ENCODE measurements at places on chromosomes 4 and X.

DNA sequence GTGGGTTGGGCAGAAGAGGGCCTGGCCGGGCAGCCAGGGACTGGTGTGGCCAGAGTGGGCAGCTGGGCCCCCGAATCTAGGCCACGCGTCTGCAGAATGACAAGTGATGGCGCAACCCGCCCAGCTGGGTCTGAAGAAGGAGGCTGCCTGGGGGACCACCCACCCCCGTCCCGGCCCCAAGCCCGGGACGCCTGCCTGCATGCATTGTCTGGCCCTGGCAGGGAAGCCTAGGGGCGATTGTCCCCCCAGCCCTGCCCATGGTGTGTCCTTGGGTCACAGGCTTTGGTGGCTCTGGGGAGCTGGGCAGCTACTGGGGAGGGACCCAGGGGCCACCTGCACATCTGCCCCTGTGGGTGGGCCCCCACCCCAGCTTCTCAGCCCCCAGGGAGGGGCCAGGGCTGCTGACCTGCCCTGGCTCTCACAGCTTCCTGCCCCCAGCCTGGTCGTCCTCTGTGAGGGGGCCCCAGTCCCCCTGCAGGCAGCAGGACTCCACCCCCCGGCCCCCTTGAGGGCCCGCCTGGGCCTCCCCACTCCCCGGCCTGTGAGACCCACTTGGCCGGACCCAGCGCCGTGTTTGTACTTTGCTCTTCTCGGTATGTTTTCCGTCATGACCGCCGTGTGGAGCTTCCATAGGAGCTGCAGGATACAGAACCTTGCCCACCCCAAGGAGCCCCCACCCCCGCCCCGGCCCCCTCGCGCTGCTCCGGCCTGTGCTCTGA is 4.9 kb downstream of the FGFR3 start:
- no peak for DNase-seq

- DNase-seq = no peak
Measured at GRCh38 chrX:40468033-40468846, 112.5 kb upstream of the ATP6AP2 start.

DNA sequence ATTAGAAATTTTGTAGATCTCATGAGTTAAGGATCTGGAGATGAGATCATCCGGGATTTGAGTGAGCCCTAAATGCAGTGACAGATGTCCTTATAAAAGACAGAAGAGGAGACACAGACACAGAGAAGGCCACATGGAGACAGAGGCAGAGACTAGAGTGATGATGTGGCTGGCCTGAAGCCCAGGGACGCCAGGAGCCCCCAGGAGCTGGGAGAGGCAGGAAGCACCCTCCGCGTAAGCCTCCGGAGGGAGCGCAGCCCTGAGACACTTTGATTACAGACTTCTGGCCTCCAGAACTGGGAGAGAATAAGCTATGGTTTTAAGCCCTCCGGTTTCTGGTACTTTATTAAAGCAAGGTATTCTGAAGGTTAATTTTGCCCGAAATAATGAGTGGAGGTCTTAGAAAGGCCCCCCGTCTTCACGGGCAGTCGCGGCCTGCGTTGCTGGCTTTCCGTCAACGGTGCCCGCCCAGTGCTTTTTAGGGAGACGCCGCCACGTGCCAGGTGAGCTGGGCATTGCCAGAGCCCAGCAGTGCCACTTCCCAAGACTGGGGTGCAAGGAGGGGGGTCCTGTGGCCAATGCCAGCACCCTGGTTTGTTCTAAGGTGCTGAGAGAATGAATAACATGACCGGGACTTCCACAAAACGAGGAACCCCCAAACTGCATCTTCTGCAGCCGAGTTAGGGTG is 8.1 kb downstream of the DHRSX start:
- no peak for DNase-seq

DNA sequence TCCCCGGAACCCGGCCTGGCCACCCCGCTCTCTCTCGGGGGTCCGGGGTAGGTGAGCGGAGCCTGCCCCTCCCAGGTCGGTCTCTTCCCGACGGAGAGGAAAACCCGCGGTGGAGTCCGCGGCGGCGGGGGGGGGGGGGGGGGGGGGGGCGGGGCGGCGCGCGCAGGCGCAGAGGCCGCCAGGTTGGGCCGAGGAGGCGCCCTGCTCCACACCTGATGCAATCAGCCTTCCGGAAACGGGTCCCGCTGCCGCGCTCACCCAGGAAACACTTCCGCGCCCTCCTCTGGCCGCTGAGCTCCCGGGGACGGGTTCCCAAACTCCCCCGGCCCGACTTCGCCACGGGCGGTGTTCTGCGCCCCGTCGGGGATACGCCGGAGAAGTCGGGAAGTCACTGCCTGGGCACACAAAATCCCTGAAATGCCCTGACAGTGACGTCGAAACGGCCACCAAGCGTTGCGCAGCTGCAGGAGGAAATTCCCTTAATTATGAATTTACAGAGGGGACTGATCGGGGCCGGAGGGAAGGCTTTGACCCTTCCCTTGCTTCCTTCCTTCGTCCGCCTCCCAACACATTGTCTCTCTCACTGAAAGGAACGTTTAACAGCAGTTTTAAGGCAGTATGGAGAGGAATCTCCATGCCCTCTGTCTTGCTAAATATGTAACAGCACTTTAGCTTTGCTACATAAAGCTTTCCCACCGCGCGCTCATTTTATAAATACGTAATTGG is 2.1 kb upstream of the APBB2 start:
- peak; percentile 37 for DNase-seq

DNA sequence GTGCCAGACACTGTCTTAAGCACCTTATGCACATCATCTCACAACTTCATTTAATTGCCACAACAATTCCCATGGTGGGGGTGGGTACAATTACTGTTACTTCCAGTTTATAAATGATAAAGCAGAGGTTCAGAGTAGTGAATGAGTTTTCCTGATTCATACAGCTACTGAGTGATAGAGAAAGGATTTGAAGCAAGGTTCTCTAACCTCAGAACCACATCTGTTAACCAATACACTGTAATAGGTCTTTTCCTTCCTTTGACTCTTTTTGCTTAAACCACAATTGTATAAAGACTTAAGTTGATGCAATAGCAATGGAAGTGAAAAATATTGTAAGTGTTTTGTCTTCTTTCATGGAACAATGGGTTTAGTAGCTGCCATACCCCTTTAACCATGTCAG is 43.5 kb upstream of the PAK3 start:
- no peak for DNase-seq

DNA sequence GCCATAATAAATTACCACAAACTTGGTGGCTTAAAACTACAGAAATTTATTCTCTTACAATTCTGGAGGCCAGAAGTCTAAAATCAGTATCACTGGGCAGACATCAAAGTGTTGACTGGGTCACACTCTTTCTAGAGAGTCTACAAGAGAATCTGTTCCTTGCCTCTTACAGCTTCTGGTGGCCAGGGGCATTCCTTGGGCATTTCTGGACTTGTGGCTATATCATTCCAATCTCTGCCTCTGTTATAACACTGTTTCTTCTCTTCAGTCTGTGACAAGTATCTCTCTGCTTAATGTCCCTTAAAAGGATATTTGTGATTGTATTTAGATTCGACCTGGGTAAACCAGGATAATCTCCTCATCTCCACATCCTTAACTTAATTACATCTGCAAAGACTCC is 207.3 kb upstream of the DCAF8L1 start:
- no peak for DNase-seq

DNA sequence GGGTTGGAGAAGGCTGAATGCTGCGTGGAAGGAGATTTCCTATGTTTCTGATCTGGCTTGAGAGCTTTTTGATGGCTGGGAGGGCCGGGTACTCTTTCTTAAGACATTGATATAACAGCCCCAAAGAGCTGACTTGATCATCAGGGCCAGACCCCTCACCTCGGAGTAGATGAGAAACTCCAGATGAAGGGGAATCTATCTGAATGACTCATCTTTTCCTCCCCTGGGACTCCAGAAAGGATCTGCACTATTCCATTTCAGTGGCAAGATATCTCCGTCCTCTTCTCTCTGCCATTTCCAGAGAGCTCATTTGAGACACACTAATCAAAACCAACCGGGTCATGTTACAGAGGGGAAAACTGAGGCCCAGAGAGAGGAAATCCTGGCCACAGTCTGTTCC is 92.9 kb upstream of the MSX1 start:
- no peak for DNase-seq

DNA sequence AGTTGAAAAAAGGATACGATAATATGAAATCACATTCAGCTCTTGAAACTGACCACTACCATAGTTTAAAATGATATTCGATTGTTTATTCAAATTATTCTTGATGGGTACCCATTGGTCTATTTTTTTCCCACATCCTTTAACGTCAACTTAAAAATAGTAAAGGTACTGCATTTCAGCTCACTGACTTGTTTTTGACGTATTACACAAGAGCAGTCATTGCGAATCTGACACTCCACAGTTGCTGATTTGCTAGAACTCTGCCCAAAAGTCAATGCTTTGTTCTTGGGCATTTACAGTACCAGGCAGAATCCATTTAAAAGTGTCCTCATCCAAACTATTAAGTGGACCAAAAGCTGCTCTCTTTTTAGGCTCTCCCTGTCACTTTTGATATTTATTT is 1.2 kb upstream of the PDS5A start:
- no peak for DNase-seq

GRCh38 chr4:8102831-8103230 is 55.8 kb downstream of the ABLIM2 start:
- no peak for DNase-seq

- DNase-seq = no peak
Measured at GRCh38 chr4:172573899-172574298, 594.7 kb upstream of the GALNT7 start.

- DNase-seq = no peak
Measured at GRCh38 chr4:186144946-186145569, 40.6 kb downstream of the FAM149A start.

GRCh38 chrX:115559672-115560071 is 1.3 kb upstream of the PLS3 start:
- DNase-seq = no peak

GRCh38 chr4:182760551-182761043 is 156.6 kb downstream of the DCTD start:
- DNase-seq = no peak

GRCh38 chrX:119759248-119759766 is 919 bp downstream of the SOWAHD start:
- DNase-seq = no peak

DNA sequence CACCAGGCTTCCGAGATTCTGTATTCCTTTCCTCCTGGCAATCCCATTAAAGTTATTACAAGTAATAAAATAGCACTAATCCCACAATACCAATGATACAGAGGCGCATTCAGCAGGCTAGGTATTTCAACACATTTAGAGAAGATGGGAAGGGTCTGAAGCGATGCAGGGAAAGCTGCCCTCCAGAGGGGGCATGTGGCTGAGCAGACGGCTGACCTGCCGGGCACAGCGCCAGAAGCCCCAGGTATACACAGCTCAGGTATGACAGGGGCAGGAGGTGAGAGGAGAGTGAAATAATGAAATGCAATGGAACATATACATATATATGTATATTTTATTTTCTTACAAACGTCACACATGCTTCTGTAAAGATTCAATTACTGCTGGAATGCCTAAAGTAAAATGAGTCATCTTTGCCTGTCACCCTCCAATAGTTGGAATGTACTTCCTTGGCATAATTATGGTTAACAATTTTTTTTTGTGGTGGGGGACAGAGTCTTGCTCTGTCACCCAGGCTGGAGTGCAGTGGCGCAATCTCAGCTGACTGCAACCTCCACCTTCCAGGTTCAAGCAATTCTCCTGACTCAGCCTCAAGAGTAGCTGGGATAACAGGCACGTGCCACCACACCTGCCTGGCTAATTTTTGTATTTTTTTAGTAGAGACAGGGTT is 21.3 kb upstream of the CDKN2AIP start:
- DNase-seq = no peak

DNA sequence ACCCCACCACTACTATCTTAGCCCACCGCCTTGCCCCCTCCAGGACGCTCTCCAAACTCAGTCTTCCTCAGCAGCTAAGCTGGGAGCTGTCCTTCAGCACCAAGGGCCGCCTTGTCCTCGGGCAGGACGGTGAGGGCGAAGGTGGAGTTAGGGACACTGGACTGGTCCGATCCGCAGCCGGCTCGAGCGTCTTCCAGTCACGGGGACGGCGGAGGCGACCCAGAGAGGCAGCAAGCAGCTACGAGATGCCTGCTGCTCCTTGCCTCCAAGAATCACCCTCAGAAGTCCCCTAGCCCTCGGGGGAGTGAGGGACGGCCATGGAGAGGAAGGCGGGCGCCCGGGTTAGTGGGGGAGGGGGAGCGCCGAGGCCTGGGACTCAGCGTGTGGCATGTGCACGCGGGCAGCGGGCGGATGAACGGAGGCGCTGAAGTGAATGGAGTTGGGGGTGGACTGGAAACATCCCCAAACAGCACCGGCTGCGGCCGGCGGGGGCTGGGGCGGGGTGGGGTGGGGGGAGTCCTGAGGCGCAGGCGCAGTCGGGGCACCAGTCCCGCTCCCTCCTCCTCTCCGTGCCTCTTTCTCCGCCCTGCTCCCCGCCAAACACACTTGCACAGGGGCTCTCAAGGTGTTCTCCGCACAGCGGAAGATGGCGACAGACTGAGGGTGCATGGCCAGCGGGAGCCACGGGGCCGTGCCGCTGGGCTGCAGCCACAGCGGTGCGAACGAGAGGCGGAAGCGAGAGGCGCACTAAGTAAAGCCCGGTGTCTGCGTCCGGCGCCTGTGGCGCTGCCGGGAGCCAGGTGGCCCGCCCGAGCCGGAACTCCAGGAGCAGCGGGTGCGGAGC is at the start of gene NALF2:
Gene NALF2, plus strand, starts transcription at position 545 of the 844 bp plus-strand sequence. CDS start 957 bp downstream, outside the sequence.
- DNase-seq = no peak

- DNase-seq = no peak
Measured at GRCh38 chr4:85979276-85979675, 380.6 kb downstream of the MAPK10 start.

GRCh38 chr4:113759696-113760093 is 1.8 kb downstream of the CAMK2D start:
- DNase-seq = no peak

- DNase-seq = no peak
Measured at GRCh38 chr4:48667148-48667547, 112.9 kb downstream of the FRYL start.

DNA sequence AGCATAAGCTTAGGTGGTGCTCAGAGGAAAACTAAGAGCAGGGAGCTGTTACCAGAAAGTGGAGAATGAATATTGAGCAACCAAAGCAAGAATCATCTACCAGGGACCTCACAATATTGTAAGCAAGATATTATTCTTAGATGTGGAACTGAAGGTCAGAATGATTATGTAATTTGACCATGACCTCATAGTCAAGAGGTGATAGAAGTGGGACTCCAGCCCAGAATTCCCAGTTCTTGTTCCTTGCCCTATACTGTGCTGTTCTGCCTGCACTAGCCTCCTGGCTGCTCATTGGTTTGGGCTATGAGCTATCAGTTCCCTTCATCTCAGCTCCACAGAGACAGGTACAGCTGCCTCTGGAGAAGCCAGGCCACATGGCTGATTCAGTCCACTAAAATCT is 229.4 kb downstream of the LDB2 start:
- DNase-seq = no peak

DNA sequence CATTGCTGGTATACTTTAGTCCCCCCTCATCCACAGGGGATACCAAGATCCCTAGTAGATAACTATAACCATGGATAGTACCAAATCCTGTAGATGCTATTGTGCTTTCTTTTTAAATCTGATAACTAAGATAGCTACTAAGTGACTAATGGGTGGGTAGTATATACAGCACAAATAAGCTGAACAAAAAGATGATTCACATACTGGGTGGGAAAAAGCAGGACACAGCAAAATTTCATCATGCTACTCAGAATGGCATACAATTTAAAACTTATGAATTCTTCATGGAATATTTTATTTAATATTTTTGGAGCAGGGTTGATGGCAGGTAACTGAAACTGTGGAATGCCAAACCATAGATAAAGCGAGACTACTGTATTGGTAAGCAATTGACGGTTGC is 161.6 kb downstream of the IL15 start:
- DNase-seq = no peak

All from stimulated activated CD4-positive, alpha-beta T cell treated with anti-CD3 and anti-CD28 coated beads, TNF-alpha, amount 100 ng/mL, for 1 hour (primary cell).